Head of caudate nucleus (tissue), 42 donors: ENCODE measurements at places on chromosomes 13 and 19.

GRCh38 chr13:112603641-112604225 is 15.8 kb upstream of the TUBGCP3 start:
- no peak for DNase-seq

- DNase-seq, result no peak
Observed at GRCh38 chr13:106986033-106986484, 418.1 kb upstream of the ARGLU1 start.

DNA sequence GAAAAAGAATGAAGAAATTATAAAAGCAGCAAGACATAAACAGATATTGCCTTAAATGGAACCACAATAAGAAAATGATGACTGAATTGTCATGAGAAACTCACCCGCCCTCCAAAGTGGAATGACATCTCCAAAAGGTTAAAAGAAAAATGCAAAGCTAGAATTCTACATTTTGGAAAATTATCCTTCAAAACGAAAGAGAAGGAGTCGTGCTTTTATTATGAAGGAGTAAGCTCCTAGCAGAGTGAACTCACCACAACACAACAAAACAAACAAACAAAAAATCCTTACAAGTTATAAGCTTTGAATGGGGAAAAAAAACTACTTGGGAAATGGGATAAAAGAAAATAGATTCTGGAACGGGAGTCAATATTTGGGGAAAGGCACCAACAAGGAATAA is 6.7 kb downstream of the SIGLEC14 start:
- no peak for DNase-seq

DNA sequence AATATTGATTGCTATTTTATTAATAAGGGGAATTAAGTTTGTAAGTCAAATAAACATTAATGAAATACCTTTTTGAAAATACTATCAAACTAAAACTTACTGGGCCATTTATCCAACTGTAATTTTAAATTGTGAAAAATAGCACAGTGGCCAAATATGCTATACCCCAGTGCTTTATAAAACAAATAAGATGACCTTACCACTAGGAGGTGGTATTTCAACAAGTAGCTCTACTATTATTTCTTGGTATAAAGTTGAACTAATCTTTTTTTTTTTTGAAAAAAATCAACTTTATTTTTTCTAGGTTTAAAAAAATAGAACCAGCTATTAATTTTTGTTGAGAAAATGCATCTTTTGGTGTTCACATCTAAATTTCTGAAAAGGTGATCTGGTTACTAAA is 14.7 kb downstream of the LACC1 start:
- no peak for DNase-seq

DNA sequence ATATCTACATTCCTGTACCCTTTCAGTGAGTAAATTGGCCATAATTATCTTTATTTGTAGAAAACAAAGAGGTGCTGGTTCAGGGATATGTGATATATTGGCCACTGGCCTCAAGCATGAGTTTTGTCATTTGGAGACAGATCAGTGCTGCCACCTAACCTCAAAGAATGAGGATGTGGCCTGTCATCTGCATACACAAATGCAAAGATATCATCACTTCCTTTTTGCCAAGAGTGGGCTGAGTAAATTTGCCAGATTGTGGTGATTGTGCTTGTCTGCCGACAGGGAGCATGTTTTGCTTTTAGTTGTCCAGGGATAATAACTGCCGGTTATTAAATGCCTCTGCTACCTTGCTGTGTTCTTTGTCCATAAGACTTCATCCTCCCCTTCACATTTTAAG is 44.2 kb downstream of the WASF3 start:
- no peak for DNase-seq
